ENCODE measurements at places on chromosomes 2 and 18. TPM values are rescaled to one million over a fixed set of nuclear protein-coding genes. Genes with fewer than 3 reads are reported as not detected.

The ALMS1 gene
- 7.0 TPM for total RNA-seq

The ABCG5 gene
- total RNA-seq, result not detected

The KCNS3 gene
- 20.9 TPM for total RNA-seq

The FZD7 gene
- total RNA-seq, result 6.5 TPM

The ALK gene
- not detected for total RNA-seq

The SERPINB11 gene
- total RNA-seq, result not detected

The CD207 gene
- not detected for total RNA-seq

The ALS2 gene
- total RNA-seq, result 14.0 TPM

The RAPH1 gene
- 20.0 TPM for total RNA-seq

The NAB1 gene
- total RNA-seq, result 32.5 TPM

Data from hair follicular keratinocyte (primary cell).